M059J (cell line): ENCODE measurements at places on chromosomes 6 and 20. TPM values are rescaled to one million over a fixed set of nuclear protein-coding genes. Genes with fewer than 3 reads are reported as not detected.

Gene BTNL2
- total RNA-seq: not detected in 2 replicates

GRCh38 chr6:84882768-84883766, 118.7 kb upstream of the TBX18 start:
- DNase-seq: peak; percentile 3

Gene FOXF2
- total RNA-seq: 2.7 and 4.1 TPM in 2 replicates

Gene HCK
- 0.27 TPM in 1 of 2 replicates, not detected in the other for total RNA-seq

Gene WFDC10B
- total RNA-seq: not detected in 2 replicates

DNA sequence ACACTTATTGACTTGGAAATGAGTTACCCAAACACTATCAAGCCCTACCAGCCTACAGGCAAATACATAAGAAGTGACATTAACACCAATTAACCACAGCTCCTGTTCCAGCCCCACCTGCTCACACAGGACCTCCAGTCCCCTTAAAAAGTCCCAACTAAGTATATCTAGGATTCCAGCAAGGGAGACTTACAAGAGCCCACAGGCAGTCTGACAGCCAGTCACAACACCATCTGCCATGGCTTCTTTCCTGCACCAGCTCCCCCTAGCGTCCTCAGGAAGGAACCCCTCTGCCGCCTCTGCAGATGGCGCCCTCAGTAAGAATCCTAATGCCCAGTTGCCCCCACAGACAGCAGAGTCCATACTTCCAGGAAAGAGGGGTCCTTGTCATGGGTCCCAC, 122.1 kb downstream of the HIVEP2 start:
- DNase-seq: no peak

- DNase-seq: no peak
Measured at GRCh38 chr6:14113976-14114375, 3.6 kb upstream of the CD83 start.
